Thymus (tissue), 14 donors: ENCODE measurements at places on chromosomes 13 and 19.

DNA sequence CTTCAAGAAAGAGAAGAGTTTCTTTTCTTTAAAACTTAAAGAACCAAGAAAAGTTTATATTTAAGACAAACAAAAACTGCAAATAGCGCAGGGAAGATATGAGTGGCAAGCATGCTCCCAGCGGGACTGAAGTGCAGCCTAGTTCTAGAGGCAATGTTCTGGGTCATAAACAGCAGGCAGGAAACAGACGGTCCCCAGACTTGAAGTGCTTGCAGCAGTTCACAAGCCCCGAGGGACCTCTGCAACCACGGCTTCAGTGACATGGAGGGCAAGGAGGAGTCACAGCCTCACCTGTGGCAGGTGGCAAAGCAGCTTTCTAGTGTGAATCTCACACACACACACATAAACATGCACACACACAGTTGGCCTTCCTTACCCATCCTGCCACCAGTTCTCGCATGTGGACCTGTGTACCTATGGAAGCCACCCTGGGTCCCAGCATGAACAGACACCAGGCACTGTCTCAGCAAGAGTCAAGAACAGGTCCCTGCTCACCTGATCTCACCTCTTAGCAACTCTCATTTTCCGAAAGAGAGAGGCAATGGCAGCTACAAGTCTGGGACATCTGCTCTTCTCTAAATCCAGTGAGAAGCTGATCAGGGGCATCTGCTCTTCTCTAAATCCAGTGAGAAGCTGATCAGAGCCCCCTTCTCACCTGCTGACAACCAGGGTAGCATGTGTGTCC is 162.0 kb downstream of the EFNB2 start:
- DNase-seq = no peak

GRCh38 chr13:97417698-97418097 is 16.3 kb upstream of the RAP2A start:
- no peak for DNase-seq

DNA sequence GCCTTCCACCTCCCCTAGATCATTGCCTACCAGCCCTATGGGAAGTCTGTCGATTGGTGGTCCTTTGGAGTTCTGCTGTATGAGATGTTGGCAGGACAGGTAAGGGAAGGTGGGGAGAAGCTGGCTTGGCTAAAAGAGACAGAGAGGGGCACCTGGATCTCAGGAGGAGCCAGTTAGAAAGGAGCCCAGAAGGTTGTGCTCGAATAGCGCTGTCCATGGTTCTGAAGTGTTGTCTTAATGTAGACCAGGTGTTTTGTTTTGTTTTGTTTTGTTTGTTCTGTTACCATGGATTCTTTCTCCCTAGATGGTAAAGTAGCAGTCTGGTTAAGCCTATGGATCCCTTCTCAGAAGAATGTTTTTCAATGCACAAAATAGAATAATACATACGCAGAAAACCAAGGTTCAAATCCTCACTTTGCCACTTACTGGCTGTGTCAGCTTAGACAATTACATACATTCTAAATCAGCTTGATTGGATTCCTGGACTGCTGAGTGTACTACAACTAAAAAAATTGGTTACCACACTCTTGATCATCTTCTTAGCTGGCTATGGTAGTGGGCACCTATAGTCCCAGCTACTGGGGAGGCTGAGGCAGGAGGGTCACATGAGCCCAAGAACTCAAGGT is 5.9 kb upstream of the CACNG7 start:
- peak; percentile 70 for DNase-seq

GRCh38 chr19:20078581-20079031 is 806 bp downstream of the ZNF90 start:
- no peak for DNase-seq

GRCh38 chr13:35600137-35600536 is 123.6 kb upstream of the MAB21L1 start:
- no peak for DNase-seq

- no peak for DNase-seq
Measured at GRCh38 chr19:39132344-39132969, 6.9 kb downstream of the PAK4 start.

- DNase-seq = no peak
Measured at GRCh38 chr19:23665651-23666410, 21.2 kb downstream of the ZNF675 start.

DNA sequence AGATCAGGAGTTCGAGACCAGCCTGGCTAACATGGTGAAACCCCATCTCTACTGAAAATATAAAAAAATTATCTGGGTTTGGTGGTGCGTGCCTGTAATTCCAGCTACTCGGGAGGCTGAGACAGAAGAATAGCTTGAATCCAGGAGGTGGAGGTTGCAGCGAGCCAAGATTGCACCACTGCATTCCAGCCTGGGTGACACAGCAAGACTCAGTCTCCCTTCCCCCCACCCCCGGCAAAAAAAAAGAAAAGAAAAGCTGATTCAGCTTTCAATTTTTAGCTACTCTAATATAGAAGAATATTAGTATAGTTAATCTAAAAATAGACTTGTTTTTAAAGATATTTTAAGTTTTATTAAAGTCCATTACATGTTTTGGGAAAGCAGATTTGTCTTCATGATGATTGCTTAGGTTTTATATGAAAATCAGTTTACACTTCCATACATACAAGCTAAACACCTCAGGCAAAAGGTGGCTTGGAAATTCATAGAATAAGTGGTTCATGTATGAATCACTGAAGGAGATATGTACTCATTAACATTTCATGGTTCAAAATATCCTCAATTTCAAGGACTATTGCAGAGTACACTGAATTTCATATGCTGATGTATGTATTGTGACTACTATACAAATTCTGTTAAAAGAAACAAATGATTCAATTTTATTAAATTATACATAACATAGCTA is 165.2 kb downstream of the TDRD3 start:
- DNase-seq = no peak

DNA sequence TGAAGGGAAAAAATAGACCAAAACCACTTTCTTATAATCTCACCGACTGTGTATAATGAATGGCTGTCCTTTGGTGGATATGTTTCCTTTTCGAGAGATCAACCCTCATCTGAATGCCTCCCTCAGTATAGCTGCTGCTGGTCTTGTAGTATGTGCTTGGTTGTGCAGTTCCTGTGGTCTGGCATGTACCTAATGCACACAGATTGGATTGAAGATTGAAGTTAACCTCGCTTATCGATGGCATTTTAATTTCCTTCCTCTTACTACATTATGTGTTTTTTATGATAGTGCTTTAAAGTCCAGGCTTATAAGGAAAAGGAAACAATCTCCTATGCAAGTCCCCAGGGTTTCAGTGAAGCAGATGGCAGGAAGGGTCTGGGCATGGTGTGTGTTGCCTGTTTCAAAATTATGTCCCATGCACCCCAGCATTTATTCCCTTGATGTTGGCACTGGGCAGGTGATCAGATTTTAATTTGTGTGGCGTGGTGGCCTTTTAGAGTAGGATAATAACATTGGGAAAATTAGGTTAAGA is 334.1 kb downstream of the SHISA2 start:
- DNase-seq = no peak

- no peak for DNase-seq
Measured at GRCh38 chr13:35470671-35471661, 5.5 kb downstream of the MAB21L1 start.

GRCh38 chr13:40472427-40473220 is 193.8 kb downstream of the FOXO1 start:
- DNase-seq = no peak

GRCh38 chr19:32041681-32042292 is 303.6 kb upstream of the ZNF507 start:
- no peak for DNase-seq

- DNase-seq = no peak
Measured at GRCh38 chr13:107373551-107373950, 805.6 kb upstream of the ARGLU1 start.

- DNase-seq = no peak
Measured at GRCh38 chr19:20321139-20321763, 154.2 kb downstream of the ZNF486 start.

DNA sequence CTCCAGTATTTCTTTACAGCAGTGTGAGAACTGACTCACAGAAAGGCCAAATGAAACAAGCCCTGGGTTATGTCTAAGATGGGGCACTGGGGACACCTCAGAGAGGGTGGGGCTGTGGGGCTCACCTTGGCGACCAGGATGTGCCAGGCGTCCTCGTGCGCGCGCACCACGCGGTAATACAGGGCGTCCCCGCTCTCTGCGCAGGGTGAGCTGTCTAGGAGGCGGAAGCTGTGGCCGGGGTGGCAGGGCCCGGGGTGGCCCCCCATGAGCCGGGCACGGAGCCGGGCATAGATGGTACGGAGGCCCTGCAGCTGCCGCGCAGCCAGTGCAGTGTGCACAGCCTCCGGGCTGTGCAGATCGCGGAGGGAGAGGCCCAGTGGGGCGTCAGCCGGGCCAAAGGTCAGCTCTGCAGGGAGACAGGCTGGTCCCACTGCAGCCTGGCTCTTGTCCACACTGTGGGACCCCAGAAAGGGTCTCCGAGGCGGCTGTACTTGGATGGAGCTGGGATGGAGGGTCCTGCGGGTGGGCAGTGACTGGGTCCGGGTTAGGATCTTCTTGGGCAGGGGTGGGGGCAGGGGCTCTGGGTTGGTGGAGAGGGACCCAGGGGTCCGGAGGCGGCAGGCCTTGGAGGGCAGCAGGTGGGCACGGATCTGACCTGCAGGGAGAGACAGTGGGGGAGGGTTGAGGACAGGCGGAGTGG is 3.4 kb downstream of the PEAK3 start:
- DNase-seq = no peak

- no peak for DNase-seq
Measured at GRCh38 chr19:53977991-53978731, 13.3 kb upstream of the CACNG6 start.

- no peak for DNase-seq
Measured at GRCh38 chr13:110680852-110681251, 25.1 kb downstream of the CARS2 start.

- no peak for DNase-seq
Measured at GRCh38 chr13:99686157-99686572, 184.9 kb downstream of the TM9SF2 start.

GRCh38 chr13:27806744-27807387 is 14.6 kb downstream of the GSX1 start:
- DNase-seq = no peak

- no peak for DNase-seq
Measured at GRCh38 chr19:32220951-32221350, 124.5 kb upstream of the ZNF507 start.

- no peak for DNase-seq
Measured at GRCh38 chr13:109761695-109762094, 24.7 kb downstream of the IRS2 start.

DNA sequence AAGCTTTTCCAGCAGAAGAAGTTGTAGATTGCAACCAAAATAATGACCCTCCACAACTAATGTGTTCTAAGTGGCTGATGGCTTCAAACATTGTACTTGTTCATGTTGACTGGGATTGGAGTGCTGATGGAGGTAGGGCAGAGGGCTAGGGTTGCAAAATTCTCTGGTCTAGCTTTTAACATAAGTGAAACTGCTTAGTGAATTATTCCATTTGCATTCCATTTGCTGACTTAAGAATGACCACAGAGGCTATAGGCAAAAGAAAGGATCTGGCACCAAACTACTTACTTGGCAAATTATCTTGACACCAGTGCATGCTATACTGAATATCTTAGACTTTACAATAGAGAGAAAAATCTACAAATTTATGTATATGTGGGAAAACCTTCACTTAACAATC is 287.0 kb downstream of the FGF9 start:
- no peak for DNase-seq

GRCh38 chr19:38255383-38256014 is 675 bp downstream of the PPP1R14A start:
- no peak for DNase-seq

GRCh38 chr19:18663940-18664530 is 19.4 kb upstream of the CRTC1 start:
- peak; percentile 24 for DNase-seq
